Lower leg skin (tissue), 4 donors: ENCODE measurements at places on chromosomes 1 and 21. TPM values are rescaled to one million over a fixed set of nuclear protein-coding genes. Genes with fewer than 3 reads are reported as not detected.

Gene PLA2G2D
- total RNA-seq, result not detected

Gene PCSK9
- total RNA-seq, result 1.2 TPM

Gene KCNQ4
- total RNA-seq, result 1.3 TPM

Gene RUNX3
- total RNA-seq, result 19.4 TPM

Gene MARK1
- 5.3 TPM for total RNA-seq

Gene F13B
- not detected for total RNA-seq

Gene CEPT1
- total RNA-seq, result 44.0 TPM

Gene CACHD1
- 17.1 TPM for total RNA-seq

Gene OR6K3
- total RNA-seq, result not detected

Gene AJAP1
- total RNA-seq, result 0.69 TPM

Gene LPAR3
- total RNA-seq, result 13.4 TPM

Gene CRABP2
- total RNA-seq, result 95.1 TPM

Gene KIF21B
- total RNA-seq, result 1.4 TPM

Gene GPR25
- total RNA-seq, result not detected

Gene TPTE
- total RNA-seq, result not detected

Gene CELA2B
- total RNA-seq, result 0.49 TPM

Gene PBX1
- 24.1 TPM for total RNA-seq

Gene DMBX1
- 0.42 TPM for total RNA-seq
